Thymus (tissue), 14 donors: ENCODE measurements at places on chromosomes 5 and 9. TPM values are rescaled to one million over a fixed set of nuclear protein-coding genes. Genes with fewer than 3 reads are reported as not detected.

C5orf63 gene
- 6.9 TPM for total RNA-seq

SMIM27 gene
- 36.9 TPM for total RNA-seq

CKMT2 gene
- total RNA-seq, result 0.33 TPM

CTSV gene
- 129 TPM for total RNA-seq

SLC4A9 gene
- total RNA-seq, result not detected

FIBCD1 gene
- total RNA-seq, result 0.09 TPM

FOXI1 gene
- 0.14 TPM for total RNA-seq

QSOX2 gene
- 3.9 TPM for total RNA-seq

TRIM36 gene
- 1.8 TPM for total RNA-seq

CATSPER3 gene
- total RNA-seq, result 0.19 TPM

HAUS6 gene
- total RNA-seq, result 23.8 TPM

FBN2 gene
- total RNA-seq, result 5.5 TPM

ORM2 gene
- total RNA-seq, result 0.38 TPM

HCN1 gene
- total RNA-seq, result 0.05 TPM

EQTN gene
- total RNA-seq, result 0.05 TPM

DPYSL3 gene
- 3.7 TPM for total RNA-seq

FOXD4L6 gene
- 0.09 TPM for total RNA-seq

GPRIN1 gene
- 2.7 TPM for total RNA-seq

HSPB3 gene
- 0.94 TPM for total RNA-seq

NTRK2 gene
- 5.0 TPM for total RNA-seq

BTNL3 gene
- total RNA-seq, result not detected

PTGS1 gene
- 1.9 TPM for total RNA-seq

CSF2 gene
- 0.09 TPM for total RNA-seq

SLC27A6 gene
- total RNA-seq, result 4.7 TPM

UBLCP1 gene
- total RNA-seq, result 27.9 TPM

RMRP gene
- total RNA-seq, result 22,838 TPM

CLIC3 gene
- total RNA-seq, result 13.6 TPM

CDH6 gene
- 0.66 TPM for total RNA-seq

LCN2 gene
- total RNA-seq, result 3.4 TPM

SNCAIP gene
- 5.2 TPM for total RNA-seq

CTNND2 gene
- total RNA-seq, result 0.42 TPM

FBXO4 gene
- total RNA-seq, result 21.5 TPM

NMUR2 gene
- 0.05 TPM for total RNA-seq

LEAP2 gene
- total RNA-seq, result 1.5 TPM

CDHR2 gene
- total RNA-seq, result 0.33 TPM

RORB gene
- 1.8 TPM for total RNA-seq

RETREG1 gene
- 37.7 TPM for total RNA-seq

IFNB1 gene
- total RNA-seq, result 0.05 TPM

PCDHGB2 gene
- total RNA-seq, result 0.28 TPM

FSTL4 gene
- 0.99 TPM for total RNA-seq

CCL21 gene
- 43.7 TPM for total RNA-seq

FCN1 gene
- 12.2 TPM for total RNA-seq

SPAG8 gene
- total RNA-seq, result 3.1 TPM

GZMA gene
- total RNA-seq, result 19.7 TPM

PDZD2 gene
- 4.4 TPM for total RNA-seq

SYK gene
- total RNA-seq, result 55.9 TPM

CCNI2 gene
- total RNA-seq, result 8.1 TPM

C9orf57 gene
- not detected for total RNA-seq

FOXD4L3 gene
- total RNA-seq, result 0.94 TPM

SLCO6A1 gene
- total RNA-seq, result 0.14 TPM

ASPN gene
- total RNA-seq, result 9.8 TPM

GADD45G gene
- 6.9 TPM for total RNA-seq

PCDHA9 gene
- not detected for total RNA-seq

KIF27 gene
- 5.2 TPM for total RNA-seq

PTPRD gene
- 13.5 TPM for total RNA-seq
